Erythroblast (primary cell): ENCODE measurements at places on chromosomes 7 and 10.
A peak's percentile ranks its signal among the peaks of the same experiment; 100 is the strongest.

- no peak for DNase-seq
Measured at GRCh38 chr7:12805518-12805928, 118.1 kb downstream of the ARL4A start.

GRCh38 chr7:95899919-95900513 is 127.7 kb downstream of the DYNC1I1 start:
- DNase-seq = no peak

DNA sequence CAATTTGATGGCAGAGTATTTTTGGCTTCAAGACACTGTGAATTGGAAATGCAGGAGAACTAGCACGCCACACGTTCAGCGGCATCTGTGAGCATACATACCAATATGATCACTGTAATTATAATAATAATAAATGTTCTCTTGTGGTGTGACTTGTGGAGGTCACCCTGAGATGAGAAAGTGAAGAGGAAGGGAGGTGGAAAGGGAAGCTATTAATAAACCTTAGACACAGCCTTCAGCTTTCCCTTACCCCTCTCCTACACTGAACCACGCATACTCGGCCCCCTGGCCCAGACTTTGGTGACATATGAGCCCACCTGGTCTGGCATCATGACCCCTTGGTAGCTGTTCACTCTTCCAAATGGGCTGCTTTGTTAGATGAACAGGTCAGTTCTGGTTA is 139.1 kb downstream of the SORCS3 start:
- DNase-seq = no peak

DNA sequence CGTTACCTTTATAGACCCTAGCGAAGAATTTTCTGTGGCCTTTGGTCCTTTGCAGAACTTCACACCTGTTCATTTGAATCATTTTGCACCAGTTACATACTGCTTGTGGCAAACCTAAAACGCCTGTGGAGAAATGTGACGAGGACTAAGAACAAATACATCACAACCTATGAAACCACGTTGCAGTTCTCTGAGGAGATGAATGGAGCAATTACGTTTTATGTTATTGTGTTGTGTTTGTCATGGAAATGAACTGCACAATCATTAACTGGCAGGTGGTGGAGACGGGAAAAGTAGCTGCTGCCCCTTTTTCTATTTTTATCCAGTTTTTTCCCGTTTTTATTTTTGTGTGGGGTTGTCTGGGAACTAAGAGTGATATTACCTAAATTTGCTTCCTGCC is 505.5 kb downstream of the SDK1 start:
- DNase-seq = no peak

DNA sequence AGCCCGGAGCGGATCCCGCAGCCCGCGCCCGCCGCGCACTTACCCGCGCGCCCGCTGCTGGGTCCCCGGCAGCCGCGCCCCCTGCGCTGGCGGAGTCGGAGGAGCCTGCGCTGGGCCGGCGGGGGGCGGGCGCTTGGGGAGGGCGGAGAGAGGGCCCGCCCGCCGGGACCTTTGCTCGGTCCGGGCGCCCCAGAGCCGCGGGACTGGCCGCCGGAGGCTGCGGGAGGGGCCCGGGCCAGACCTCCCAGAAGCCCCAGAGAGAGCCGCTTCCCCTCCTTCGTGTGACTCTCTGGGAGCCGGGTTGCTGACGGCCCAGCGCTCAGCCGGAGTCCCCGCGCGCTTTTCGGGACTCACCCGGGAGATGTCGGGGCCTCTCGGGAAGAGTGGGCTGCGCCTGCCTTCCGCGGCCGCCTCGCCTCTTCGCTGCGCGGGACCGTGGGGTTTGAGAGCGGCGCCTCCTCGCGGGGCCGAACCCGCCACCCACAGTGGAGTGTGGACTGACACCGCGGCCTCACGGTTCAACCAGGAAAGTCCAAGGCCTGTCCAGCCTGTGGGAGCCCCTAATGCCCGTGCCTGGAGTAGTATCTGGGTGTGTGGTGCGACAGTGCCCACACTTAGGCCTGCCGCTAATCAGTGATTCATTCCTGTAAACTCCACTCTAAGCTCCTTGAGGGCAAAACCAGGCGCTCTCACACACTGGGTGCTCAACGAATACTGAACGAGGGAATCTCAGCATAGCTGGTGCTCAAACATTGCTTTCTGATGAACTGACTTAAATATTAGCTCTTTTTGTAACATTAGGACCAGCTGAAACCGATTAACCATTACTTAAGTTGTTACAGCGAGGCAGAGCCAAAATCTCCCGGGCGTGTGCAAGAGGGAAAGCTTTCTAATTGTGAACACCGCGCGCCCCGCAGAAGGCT is at the start of gene GSDME:
Gene GSDME (minus strand): TSS at position 112 of the 923 bp plus-strand sequence. CDS start 7,690 bp downstream, outside the sequence.
- DNase-seq = peak; percentile 22

GRCh38 chr7:150524018-150524417 is 9.3 kb downstream of the GIMAP7 start:
- DNase-seq = no peak

- no peak for DNase-seq
Measured at GRCh38 chr10:113619401-113619800, 44.4 kb downstream of the NRAP start.

- DNase-seq = no peak
Measured at GRCh38 chr7:94511718-94512117, 2.1 kb downstream of the CASD1 start.

DNA sequence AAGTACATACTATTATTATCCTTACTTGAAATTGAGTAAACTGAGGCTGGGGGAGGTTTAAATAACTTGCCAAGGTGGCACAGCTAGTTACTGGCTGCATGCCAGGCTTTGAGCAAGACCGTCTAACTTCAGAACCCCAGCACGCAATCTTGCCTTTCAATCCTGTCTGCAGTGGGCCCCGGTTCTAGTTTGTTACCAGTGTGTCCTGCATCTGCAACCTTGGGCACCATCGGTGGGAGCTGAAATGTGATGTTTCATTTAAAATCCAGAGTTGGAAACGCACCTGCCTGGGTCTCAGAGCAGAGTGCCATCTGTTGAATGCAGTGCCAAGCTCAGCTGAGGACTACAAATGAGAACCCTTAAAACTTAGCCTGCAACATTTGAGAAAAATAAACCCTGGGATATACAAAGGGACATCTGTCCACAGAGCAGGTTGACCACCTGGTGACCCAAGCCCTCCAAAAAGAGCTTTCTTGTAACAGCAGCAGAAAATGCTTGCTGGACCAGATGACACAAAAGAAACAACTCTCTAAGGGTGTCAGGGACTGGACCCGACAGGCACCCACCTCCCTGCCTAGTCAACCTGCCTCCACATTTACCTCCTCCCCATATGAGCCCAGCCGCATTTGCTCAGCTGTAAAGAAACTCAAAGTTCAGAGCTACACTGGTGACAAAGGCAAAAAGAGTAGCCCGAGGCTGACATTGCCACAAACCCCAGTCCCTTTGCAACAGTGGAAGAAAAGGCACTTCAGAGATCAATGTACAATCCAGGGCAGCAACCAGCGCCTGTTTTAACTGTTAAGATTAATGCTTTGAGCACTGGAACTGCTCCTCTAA is 1.7 kb downstream of the SH3PXD2A start:
- no peak for DNase-seq

GRCh38 chr7:105982388-105982787 is 19.3 kb downstream of the CDHR3 start:
- no peak for DNase-seq

DNA sequence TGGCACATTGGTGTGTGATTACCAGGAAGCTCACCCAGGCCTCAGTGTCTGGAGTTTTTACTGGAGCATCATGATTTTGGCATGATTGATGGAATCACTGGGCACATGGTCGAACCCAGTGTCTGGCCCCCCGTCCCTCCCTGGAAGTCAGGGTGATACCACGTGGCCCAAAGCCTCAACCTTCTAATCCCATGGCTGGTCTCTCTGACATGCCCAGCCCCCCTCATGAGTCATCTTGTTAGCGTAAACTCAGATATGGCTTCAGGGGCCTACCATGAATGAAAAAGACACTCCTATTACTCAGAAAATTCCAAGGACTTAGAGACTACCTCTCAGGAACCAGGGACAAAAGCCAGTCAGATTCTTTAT is 109.3 kb downstream of the GRK5 start:
- DNase-seq = no peak

- no peak for DNase-seq
Measured at GRCh38 chr7:132393789-132394261, 182.4 kb downstream of the PLXNA4 start.

GRCh38 chr7:17184805-17185689 is 113.4 kb upstream of the AHR start:
- DNase-seq = no peak

- DNase-seq = no peak
Measured at GRCh38 chr10:48522011-48522765, 82.7 kb downstream of the ARHGAP22 start.

- DNase-seq = no peak
Measured at GRCh38 chr7:82257118-82257695, 186.4 kb downstream of the CACNA2D1 start.

GRCh38 chr7:66150471-66150870 is 35.8 kb downstream of the CRCP start:
- no peak for DNase-seq

DNA sequence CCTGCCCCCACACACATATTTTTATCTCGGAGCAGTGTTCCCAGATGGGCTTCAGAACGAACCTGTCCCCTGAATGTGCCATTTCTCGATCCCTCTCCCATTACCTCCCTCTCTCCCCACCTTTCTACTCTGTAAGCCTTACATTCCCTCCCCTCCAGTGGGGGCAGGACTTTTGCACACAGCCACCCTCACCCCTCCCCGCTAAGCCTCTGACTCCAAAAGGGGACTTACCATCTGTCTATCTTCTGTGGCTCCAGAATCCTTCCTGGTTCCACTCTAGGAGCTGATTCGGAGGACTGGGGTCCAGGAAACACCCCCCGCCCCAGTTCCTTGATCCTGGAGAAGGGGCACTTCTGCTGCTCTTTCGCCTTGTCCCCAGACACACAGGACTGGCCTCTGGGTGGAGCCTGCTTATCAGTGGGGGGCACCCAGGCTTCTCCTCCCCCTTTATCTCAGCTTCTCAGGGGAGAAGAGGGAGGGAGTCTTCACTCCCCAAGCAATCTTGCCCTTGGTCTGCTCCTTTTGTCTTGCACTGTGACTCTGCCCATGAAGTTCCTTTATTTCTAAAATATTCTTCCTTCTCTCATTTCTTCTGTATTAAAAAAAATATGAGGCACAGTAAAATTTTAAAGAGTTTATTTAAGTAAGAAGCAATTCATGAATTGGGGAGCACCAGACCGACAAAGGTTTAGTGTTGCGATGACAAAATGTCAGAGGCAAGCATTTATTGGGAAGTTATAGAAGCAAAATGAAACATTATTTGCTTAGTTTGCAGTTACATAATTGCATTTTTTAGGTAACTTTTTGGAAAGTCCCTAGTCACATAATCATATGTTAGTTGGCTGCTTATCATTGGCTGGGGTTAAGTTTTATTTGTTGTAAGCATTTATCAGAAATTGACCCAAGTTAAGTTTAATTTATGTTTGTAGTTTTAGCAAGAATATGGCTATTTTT is at the start of gene KEL:
Gene KEL (minus strand): TSS at position 391 of the 954 bp plus-strand sequence. CDS start 157 bp downstream, at position 234.
- DNase-seq = peak; percentile 95

GRCh38 chr7:10618953-10619352 is 354.7 kb upstream of the PHF14 start:
- DNase-seq = no peak

GRCh38 chr7:75656740-75657139 is 82.0 kb downstream of the HIP1 start:
- no peak for DNase-seq

DNA sequence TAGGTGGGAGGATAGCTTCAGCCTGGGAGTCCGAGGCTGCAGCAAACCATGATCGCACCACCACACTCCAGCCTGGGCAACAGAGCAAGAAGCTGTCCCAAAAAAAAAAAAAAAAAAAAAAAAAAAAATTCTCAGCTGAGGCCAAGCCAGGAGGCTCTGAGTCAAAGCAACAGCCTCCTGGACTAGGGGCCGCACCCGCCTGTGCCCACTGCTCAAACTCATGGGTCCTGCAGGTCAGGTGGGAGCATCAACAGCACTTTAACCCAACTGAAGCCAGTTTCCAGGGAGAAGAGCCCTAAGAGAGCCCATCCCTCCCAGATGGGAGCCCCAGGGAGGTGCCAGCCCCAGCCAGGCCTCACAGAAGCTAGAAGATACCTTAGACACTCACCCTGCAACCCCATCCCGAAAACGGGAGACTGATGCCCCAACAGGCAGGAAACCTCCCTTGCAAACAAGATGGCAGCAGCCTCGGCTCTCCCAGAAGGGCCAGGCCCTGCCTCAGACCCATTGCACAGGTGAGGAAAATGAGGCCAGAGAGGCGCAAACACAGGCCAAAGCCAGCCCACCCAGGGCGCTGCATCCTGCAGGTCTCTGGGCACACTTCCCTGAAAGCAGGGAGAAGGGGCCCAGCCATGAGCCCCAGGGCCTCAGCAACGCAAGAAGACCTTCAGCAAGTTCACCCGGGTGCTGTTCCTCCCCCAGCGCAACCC is 11.0 kb downstream of the PDGFA start:
- no peak for DNase-seq

DNA sequence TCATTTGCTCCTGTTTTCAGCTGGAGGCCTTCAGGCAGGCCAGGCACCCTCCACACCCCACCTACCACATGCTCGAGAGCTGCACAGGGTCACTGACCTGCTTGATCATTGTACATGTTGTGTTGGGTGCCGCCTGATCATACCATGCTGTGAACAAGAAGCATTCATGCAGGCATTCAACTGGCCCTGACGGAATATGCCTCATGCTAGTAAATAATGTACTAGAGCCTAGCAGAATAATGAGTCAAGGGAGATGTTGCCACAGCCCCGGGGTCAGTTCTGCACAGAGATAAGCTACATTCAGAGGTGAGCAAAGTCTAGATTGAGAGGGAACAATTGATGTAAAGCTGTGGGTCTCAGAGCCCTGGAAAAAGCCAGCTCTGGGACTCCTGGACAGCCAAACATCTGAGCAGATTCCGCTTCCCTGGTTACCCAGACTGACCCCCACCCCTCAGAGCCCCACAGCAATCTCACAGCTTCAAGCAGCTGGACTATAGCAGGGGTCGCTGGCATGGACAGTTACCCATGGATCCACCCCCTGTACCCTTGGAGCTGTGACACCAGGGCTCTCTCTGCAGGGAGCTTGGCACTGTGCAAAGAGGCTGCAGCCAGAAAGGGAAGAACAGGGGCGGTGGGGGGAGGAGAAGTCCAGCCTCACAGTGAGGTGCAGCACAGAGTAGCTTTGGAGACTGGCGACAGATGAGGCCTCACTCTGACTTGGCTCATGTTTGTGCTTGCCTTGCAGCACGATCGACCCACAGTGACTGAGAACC is 86.6 kb downstream of the FRMPD2 start:
- DNase-seq = no peak

DNA sequence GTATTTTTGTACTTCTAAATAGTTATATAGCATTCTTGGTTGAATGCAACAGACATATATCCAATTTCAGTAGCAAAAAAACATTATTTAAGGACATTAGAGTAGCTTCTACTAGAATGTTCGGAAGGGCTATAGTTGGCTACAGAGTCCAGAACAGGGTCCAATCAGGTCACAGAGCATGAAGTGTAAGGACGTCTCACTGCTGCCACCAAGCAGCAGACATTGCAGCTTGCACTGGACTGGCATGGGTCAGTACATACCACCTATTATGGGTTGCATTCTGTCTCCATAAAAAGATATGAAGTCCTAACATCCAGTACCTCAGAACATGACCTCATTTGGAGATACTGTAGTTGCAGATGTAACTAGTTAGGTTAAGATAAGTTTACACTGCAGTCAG is 87.3 kb downstream of the LHFPL3 start:
- DNase-seq = no peak

GRCh38 chr10:108784534-108784933 is 1138.8 kb downstream of the XPNPEP1 start:
- DNase-seq = no peak
